ENCODE measurements at places on chromosomes 13 and 19.

GRCh38 chr19:23904406-23904805, 10.3 kb upstream of the ZNF726 start:
- no peak for DNase-seq

GRCh38 chr13:59891053-59891452, 272.7 kb downstream of the DIAPH3 start:
- DNase-seq: no peak

DNA sequence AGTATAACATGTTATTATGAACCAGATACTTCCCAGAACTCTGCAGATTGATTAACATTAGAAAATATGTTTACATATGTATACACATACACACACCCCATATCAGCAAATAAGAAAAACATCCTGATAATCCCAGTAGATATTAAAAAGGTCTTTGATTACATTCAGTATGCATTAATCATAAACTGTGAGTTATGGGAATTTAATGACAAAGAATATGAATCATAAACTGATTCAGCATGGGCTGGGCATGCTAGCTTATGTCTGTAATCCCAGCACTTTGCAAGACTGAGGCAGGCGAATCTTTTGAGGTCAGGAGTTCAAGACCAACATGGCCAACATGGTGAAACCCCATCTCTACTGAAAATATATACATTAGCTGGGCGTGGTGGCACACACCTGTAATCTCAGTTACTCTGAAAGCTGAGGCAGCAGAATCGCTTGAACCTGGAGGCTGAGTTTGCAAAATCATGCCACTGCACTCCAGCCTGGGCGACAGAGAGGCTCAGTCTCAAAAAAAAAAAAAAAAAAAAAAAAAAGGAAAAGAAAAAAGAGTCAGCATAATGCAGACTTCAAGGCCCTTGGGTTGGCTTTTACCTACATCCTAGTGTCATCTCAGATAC, 581.9 kb upstream of the PRR20A start:
- DNase-seq: no peak

GRCh38 chr13:50474088-50474662, 369.3 kb downstream of the DLEU7 start:
- no peak for DNase-seq

- DNase-seq: no peak
These were observed 1.3 kb upstream of the SNAPC2 start for GRCh38 chr19:7918615-7919421.

DNA sequence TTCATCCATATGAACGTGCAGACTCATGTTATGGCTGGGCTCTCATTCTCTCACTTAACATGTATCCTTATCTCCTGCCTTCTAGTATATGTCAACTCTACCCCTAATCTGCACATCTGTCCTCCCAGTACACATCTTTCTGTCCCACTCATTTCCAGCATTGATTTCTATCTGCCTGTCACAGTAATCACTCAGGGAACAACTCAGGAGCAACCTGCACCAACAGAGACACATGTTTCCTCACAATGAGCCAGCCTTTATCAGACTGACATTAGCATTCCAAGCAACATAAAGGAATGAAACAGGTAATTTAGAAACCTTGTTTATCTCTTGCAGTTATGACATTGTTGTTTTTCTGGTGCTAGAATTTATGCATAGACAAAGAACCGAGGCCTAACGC, 17.6 kb upstream of the SLC7A1 start:
- no peak for DNase-seq

DNA sequence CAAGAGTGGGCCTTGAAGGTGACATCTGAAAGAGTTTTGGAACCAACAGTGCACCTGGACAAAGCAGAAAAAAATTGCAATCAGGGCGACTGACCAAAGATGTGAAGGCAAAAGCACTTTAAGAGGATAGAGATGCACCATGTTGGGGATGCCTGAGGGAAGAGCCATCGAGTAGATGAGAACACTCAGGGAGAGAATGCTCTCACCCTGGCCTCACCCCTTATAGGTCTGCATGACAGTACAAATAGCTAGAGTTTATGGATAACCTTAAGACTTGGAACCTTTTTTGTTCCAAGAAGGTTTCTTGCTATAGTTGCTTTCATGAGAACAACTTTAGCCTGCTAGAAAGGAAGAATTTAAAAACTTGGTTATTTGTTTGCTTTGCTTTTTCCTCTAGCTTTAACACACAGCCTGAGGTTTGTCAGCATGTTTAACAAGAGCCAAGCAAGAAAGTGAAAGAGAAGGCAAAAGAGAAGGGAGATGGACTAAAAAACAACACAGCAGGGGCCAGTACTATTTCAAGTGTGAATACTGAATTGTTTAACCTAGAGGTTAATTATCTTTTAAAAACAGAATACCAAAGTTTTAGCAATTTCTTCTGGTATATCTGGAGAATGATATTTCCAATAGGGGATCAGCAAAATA, 418.9 kb downstream of the DIAPH3 start:
- DNase-seq: no peak

DNA sequence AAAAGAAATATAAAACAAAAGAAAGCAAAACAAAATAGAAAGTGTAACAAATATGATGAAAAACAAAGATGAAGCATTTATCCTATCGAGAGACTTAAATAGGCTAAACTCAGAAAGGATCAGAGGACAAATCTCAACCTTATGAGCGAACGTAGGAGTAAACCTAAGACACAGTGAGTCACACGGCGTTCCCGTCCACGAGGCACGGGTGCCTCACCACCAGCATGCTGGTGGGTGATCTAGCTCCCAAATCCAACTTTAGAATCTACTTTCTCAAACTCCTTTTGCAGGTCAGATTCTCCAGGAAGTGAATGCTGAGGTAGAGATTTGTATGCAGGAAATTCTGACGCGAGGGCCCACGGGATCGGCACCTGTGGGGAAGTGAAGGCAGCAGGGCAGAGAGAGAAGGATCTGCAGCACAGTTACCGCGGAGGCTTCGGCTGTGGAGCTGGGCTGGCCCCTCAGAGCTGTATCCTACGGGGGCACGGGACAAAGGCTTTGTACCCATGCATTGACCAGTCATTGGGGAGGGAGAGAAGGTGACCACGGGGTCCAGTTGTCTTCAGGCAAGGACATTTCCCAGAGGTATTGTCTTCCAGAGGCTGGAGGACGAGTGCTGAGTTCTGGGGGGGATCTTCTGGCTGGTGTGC, 7.5 kb upstream of the MIER2 start:
- DNase-seq: no peak

DNA sequence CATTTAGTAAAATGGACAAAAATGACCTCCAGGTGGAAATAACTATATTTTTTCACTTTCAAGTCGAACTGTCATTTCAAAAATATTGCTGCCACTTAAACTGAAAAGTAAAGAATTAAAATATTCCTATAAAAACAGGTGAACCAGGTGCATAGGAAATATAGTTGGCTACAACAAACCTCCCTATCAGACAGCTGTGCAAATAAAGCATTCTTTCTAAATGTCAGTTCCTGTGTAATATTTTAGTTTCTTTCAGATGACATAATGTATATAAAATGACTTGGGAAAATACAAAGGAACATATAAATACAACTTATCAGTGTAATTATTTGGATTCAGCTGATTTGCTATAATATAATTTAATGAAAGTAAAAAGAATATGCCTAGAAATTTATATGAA, 403.5 kb upstream of the GPC6 start:
- DNase-seq: no peak

DNA sequence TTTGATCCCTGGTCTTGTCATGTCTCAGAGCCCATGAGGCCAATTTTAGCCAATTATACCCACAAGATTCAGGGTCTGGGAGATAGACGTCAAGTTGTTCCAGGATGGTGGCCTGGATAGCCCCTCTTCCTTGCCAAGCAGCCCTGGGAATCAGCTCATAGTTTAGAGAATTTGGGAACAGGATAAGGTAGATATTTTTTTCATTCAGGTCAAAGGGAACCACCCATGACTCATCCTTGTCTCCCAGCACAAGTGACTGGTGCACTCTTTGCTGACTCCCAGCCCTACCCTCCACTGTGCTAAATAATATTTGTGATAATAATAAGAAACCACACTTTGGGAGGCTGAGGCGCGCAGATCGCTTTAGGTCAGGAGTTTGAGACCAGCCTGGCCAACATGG, 17.1 kb upstream of the S1PR4 start:
- no peak for DNase-seq

DNA sequence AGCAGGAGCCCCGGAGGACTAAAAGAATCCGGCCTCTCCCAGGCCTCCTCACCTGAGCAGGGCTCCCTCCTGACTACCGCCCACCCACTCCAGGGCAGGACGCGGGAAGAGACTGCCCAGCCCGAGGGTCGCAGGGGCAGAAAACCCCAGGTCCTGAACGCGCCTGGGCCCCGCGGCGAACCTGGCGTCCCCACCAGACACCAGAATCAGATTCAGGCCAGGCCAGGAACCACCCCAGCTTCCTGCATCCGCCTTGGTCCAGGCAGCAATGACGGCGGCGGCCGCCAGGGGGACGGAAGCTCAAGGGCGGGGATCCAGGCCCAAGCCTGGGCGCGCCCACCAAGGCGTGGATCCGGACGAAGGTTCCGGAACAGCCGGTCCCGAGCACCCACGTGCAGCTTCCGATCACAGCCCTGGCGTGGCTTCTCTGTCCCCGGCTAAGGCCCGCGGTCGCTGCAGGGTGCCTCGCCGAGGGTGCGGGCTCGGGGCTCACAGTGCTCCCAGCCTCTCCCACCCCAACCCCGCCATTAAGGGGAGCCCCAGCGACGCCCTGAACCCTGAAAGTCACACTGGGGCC, 3.6 kb downstream of the LGALS7 start:
- DNase-seq: peak; percentile 84

DNA sequence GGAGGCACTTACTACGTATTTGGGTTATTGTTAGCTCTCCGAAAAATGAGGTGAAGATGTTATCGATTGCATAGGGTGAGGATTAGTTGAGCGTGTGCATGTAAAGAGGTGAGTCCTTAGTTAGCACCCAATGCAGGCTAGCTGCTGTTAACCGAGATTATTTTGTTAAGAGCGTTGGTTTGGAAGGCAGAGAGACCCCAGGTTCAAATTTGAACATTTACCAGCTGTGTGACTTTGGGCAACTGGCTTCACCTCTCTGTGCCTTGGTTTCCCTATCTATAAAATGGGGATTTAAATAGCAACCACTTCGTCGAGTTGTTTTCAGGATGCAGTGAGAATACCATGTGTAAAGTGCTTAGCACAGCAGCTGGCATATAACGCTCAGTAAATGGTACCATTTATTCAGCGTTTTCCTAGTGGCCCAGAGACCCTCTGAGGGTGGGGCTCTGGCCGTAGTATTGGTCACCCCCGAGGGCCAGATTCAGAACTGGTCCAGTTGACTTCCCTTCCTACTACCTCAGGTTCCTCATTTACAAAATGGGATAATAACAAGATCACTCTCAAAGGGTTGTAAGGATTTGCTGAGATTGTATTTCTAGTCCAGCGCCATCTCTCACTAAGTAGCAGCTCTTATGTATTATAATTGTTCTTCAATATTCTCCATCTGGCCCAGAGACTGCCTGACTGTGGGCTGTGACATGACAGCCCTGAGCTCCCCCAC, 887 bp downstream of the SIPA1L3 start:
- DNase-seq: no peak

- DNase-seq: peak; percentile 83
These were observed 18.4 kb downstream of the PLD3 start for GRCh38 chr19:40366697-40367561.

DNA sequence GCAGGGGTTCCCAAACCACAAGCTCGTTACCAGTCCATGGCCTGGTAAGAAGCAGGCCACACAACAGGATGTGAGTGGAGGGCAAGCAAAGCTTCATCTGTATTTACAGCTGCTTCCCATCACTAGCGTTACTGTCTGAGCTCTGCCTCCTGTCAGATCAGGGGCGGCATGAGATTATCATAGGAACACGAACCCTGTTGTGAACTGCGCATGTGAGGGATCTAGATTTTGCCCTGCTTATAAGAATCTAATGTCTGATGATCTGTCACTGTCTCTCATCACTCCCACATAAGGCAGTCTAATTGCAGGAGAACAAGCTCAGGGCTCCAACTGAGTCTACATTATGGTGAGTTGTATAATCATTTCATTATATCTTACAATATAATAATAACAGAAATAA, 677.4 kb upstream of the SLITRK6 start:
- no peak for DNase-seq

- DNase-seq: no peak
These were observed 31.9 kb downstream of the PAK4 start for GRCh38 chr19:39157275-39157996.

GRCh38 chr13:77415253-77416071, 88.6 kb upstream of the MYCBP2 start:
- DNase-seq: no peak

- DNase-seq: no peak
These were observed 9.8 kb upstream of the ZSCAN5A start for GRCh38 chr19:56324436-56324835.

DNA sequence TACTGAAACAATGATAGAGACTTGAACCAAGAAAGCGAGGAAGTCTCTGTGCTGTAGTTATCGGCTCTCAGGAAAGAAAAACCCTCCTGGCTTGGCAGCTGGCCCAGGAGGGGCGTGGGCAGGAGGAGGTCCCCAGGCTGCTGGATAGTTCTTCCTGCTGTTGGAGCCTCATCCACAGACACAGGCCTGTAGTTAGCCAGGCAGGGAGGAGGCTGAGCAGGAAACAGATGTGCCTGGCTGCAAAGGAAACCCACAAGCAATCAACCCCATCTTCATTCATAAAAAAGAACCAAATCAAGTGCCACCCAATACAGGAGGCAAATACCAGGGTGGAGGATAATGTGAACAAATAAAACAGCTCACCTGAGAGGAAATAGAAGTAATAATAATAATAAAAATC, 86.2 kb downstream of the IRS2 start:
- peak; percentile 80 for DNase-seq

- no peak for DNase-seq
These were observed 48.6 kb upstream of the TCF3 start for GRCh38 chr19:1700733-1701663.

DNA sequence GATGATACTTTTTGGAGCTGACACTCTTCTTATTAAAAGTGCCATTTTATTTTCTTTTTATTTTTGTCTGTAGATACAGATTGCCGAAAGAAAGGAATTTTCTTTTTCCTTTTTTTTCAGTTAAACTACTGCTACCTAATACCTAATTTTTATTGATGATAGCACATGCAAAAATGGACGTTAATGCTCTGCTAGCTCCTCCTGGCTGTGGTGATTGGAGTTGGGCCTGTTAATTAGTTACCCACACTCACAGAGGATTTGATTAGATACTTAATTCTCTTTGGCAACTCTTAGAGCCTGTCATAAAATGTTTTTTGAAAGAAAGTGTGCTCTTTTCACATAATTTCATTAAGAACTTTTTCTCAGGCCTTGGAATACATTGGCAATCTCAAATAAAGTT, 366.8 kb downstream of the DCT start:
- DNase-seq: no peak

GRCh38 chr13:114103801-114104654, 28.4 kb downstream of the RASA3 start:
- no peak for DNase-seq
